ENCODE measurements at places on chromosomes 5 and 9.

DNA sequence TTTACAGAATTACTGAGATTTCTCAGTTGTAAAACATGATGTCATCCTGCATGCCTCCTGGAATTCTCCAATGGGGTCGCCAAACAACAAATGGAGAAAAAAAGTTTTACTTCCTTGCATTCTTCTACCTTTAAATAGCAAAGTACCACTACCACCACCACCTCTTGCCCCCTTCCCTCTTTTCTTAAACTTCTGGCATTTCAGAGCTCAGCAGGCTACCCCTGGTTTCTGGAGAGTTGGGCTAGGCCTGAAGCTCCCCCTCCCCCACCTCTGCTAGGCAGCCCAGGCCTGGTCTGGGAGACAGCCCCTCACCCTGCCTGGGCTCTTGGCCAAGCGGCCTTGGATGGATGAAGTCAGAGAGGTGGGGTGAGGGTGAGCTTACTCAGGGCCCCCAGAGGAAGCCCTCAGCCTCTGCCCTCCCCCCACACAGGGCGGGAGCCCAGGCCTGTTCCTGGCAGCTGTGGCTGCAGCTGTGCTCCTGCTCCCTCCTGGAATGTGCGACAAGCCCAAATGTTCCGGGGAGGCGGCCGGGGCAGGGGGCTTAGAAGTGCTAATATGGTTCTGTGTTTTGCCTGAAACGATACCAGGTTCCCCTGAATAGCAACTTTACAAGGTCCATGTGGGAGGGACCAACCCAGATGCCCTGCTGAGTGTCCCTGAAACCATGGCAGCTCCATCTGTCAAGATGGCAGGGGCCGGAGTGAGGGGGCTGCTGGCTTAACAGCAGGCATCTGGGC lies 6.0 kb upstream of the CCIN start:
- no peak for DNase-seq

DNA sequence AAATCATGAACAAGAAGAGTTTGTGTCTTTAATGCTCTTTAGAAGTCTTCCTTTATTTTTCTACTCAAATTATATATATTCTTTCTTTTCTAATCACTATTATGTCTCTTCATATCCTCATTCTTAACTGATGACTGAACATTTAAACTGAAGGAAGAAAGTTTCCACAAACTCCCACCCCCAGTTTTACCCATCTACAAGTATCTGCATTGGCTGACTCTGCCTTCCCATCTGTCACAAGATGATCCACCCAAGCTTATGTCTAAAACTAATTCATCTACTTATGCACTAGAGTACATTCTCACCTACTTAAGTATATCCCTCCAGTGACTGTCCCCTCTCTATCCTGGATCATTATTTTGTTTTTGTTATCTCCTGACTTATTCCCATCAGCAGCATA lies 344.5 kb downstream of the PRR16 start:
- no peak for DNase-seq

GRCh38 chr9:110933350-110934001 lies 104.8 kb downstream of the LPAR1 start:
- no peak for DNase-seq

GRCh38 chr5:58184910-58185309 lies 275.0 kb downstream of the PLK2 start:
- no peak for DNase-seq

DNA sequence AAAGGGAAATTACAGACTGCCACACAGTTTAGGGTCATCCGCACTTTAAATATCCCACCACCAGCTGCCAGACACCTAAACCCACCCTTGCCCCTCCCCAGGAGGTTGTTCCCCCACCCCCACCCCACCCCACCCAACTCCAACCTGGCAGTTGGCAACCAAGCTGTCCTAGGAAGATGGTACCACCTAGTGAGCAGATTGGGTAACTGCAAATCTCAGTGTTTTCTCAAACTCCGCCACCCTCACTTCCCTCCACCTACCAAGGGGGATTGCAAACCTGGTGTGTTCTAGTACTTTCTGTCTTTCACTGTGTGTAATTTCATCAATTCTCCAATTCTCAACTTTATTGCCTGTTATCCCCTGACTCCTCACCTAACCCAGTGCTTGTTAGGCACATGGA lies 323.8 kb upstream of the IRX2 start:
- no peak for DNase-seq

DNA sequence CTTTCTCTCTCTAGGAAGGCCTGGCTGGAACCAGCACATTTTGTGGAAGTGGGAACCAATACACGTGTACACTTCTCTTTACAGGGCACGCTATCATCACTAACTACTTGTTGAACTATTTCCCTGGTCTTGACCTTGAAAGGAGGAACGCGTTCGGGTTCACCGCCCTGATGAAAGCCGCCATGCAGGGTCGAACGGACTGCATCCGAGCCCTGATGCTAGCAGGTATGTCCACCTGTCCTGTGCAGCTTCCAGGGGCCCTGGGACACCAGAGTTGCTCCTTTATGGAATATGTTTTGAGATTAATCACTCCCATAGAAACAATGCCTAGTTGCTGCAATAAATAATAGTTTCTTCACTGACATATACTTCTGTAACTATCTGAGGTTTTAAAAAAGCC lies 74.1 kb downstream of the ANKRD33B start:
- no peak for DNase-seq

GRCh38 chr5:143541943-143542797 lies 138.7 kb upstream of the NR3C1 start:
- DNase-seq, result no peak

DNA sequence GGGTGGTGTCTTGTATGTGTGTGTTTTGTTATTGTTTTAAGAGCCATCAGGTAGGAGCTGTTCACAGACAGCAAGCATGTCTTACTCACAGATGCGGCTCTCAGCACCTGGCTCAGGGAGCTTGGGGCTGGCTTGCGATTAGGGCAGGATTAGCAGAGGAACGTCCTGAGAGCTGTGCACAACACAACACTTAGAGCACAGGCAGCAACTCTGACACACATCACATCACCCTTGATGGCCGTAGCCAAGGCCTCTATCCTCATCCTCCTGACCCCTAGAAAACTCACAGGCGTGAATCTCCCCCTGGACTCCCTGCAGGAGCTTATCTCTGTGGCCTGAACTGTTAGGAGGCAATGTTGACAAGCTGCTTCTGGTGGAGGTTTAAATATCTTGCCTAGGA lies 7.1 kb upstream of the IL17B start:
- DNase-seq, result no peak

GRCh38 chr5:102561894-102562760 lies 63.3 kb upstream of the SLCO6A1 start:
- DNase-seq, result no peak

- DNase-seq, result no peak
Observed at GRCh38 chr9:133996531-133997520, 4.7 kb upstream of the VAV2 start.

GRCh38 chr5:69170495-69170894 lies 3.5 kb downstream of the CCNB1 start:
- no peak for DNase-seq

DNA sequence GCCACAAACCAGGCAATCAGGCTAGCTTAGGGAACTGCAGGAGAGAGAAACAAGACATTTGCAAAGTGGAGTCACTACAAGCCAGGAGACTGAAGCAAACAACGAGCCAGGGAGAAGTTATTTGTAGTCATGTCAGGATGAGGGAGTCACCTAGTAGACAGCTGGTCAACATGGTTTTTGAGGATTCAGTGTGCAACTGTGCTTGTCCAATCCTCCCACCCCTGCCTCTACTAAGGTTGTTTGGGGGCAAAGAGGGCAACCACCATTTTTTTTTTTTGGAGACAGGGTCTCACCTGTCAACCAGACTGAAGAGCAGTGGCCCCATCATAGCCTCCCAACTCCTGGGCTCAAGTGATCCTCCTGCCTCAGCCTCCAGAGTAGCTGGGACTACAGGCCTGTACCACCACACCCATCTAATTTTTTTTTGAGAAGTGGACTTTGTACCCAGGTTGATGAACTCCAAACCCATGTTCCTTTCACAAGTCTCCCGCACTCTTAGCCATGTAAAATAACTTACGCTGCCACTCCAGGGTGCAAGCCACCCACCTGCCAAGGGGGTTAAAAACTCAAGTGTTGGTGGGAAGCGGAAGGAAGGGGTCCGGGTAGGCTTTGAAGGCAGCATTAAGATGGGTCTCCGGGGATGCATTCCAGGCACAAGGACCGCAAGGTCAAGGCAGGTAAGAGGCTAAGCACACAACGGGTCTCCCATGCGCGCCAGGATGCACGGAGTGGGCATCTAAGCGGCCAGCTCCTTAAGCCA lies 995 bp downstream of the RPL35 start:
- no peak for DNase-seq

- no peak for DNase-seq
Observed at GRCh38 chr5:43174586-43174985, 17.4 kb upstream of the NIM1K start.

GRCh38 chr5:32210151-32210550 lies 36.0 kb upstream of the GOLPH3 start:
- DNase-seq, result no peak

DNA sequence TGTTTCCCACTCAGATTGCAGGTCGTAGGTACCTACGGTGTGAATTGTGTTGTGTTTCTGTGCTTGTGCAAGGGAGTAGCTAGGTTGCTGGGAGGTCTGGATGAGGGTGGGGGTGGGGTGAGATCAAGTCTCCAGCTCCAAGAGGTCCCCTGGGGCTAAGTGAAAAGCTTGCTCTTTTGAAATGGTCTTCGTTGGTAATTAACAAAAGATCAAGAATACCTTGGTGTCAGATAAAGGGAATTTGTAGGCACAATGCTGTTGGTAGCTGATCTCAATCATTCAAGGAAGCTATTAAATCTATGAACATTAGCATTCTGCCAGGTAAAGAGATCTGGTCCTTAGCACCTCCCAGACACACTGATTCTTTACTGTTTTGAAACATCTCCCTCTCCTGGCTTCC lies 928 bp upstream of the PCDHGC4 start:
- no peak for DNase-seq

GRCh38 chr9:87337335-87338087 lies 160.2 kb upstream of the DAPK1 start:
- DNase-seq, result no peak

GRCh38 chr5:115661101-115661500 lies 35.3 kb upstream of the TMED7 start:
- no peak for DNase-seq

DNA sequence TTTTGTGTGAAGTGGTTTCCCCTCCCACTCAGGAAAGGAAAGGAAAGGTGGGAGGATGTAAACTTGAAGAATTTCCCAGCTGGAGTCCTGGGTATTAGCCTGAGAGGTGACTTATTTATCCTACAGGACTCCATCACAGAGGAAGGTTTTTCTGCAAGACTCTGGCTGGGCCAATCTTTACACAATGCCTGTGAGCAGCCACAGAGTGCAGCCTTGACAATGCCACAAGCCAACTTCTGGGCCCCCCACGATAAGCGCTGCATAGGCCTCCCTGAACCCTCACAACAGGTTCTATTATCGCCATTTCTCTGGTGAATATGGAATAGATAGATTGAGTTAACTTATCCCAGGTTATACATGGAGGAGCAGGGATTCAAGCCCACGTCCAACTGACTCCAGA lies 12.4 kb downstream of the TTC39B start:
- no peak for DNase-seq

- DNase-seq, result no peak
Observed at GRCh38 chr9:104748359-104749031, 1.0 kb downstream of the NIPSNAP3A start.

DNA sequence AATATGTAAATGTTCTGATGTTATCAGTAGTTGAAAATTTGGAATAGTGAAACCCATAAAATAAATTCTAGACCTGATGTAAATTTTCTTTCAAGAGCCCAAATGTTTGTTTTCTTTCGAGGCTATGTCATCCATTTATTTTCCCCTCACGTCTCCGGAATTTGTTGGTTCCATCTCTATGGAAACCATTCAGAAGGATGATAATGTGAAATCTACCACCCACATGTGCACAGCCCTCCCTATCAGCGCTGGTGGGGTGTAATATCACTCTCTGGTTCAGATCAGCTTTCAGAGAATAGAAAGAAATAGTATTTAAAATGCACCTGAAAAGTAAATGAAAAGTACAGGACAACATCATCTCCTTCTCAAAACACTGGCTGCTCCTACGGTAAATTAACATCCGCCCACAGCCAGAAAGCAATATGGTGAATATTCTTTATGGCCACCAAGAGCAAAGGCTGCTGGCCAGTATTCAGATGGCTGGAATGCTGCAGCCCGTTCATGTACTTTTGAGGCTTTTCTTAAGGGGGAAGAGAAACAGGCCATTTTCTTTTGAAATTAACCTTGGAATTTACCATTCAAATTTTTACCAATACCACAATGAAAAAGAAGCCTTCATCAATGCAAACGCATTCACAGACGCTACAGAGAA lies 28.5 kb downstream of the GLDC start:
- no peak for DNase-seq

GRCh38 chr5:135876146-135876545 lies 19.5 kb downstream of the IL9 start:
- no peak for DNase-seq

GRCh38 chr9:95373069-95373681 lies 55.7 kb upstream of the FANCC start:
- DNase-seq, result no peak

GRCh38 chr5:139760066-139761056 lies 35.2 kb upstream of the PSD2 start:
- no peak for DNase-seq

- DNase-seq, result no peak
Observed at GRCh38 chr9:89788434-89788833, 183.6 kb downstream of the GADD45G start.

GRCh38 chr5:130884023-130884422 lies 281.0 kb downstream of the HINT1 start:
- no peak for DNase-seq

- no peak for DNase-seq
Observed at GRCh38 chr9:92312887-92313623, 12.1 kb downstream of the NOL8 start.

DNA sequence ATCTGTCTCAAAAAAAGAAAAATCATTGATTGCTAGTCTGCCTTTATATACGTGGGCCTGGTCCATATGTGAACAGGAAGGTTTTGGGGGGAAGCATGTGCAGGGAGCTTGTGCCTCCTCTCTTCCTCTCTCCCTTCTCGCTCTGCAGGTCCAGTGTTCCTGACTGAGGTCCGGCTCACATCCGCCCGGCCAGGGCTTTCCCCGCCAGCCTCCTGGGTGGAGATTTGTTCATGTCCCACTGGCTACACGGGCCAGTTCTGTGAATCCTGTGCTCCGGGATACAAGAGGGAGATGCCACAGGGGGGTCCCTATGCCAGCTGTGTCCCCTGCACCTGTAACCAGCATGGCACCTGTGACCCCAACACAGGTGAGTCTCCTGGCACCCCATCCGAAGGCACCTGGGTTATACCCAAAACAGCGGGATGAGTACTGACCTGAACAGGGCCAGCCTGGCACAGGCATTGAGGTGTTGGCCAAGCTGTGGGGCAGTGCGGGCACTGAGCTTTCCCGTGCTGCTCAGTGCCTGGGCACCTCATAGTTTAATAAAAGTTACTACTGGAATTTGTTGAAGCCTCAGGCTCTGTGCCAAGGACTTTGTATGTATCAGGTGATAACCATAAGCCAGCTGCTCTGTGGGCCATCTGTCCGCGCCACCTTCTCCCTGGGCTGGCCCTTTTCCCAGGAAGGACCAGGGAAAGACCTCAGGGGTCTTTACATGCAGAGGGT lies 39.4 kb upstream of the AIF1L start:
- no peak for DNase-seq

- no peak for DNase-seq
Observed at GRCh38 chr5:173323106-173323798, 5.0 kb downstream of the STC2 start.

All from activated CD4-positive, alpha-beta T cell treated with anti-CD3 and anti-CD28 coated beads for 24 hours (primary cell).